Activated CD8-positive, alpha-beta memory T cell treated with anti-CD3 and anti-CD28 coated beads, Interleukin-2, amount 10 ng/mL, durations not matched to agents 7 days and 5 days (primary cell): ENCODE measurements at places on chromosomes 4 and X.
A peak's percentile ranks its signal among the peaks of the same experiment; 100 is the strongest.

DNA sequence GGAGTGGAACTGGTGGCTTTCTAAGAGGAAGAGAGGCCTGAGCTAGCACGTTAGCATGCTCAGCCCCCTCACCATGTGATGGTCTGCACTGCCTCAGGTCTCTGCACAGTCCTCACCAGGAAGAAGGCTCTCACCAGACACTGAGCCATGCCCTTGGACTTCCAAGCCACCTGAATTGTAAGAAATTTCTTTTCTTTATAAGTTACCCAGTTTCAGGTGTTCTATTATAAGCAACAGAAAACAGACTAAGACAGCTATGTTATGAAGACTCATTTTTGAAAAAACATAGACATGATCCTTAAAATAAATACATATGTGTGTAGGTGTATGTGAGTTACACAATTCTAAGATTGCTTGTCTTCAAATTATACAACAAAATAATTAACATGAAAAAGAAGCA lies 74.7 kb downstream of the CEP44 start:
- no peak for DNase-seq

DNA sequence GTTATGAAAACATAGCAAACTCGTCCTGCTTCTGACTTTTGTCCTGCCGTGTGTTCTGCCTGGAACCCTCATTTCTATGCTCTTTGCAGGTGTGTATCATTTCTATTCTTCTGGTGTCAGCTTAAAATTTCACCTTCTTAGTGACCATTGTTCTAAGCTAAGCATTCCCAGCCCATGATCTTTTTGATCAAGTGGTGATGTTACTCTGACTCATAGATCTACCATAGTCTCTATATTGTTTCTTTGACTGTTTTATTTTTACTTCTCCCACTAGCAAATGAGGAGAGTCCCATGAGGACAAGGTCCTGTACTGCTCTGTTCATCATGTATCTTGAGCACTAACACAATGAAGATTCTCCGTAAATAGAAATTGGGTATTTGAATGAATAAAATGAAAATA lies 14.1 kb upstream of the CXCL6 start:
- no peak for DNase-seq

- no peak for DNase-seq
Observed at GRCh38 chr4:69936566-69936965, 5.7 kb downstream of the CSN1S1 start.

GRCh38 chrX:121641560-121641959 lies 594.1 kb downstream of the GLUD2 start:
- no peak for DNase-seq

DNA sequence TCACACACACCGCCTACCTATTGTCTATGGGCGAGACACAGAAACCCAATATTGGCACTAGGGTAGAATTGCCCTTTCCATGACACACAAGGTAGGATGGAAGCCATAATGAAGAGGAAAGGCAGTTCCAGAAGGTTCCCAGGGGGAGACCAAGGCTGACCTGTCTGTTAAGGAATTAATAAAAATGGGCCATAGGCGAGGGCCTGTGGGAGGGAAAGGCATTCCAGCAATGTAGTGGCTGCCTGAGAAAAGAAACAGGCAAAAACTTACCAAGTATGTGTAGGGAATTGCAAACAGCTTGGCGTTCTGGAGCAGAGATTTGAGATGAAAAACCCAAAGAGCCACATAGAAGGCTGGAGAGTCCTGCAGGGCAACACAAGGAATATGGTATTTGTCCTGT lies 19.1 kb downstream of the MAGED2 start:
- no peak for DNase-seq

DNA sequence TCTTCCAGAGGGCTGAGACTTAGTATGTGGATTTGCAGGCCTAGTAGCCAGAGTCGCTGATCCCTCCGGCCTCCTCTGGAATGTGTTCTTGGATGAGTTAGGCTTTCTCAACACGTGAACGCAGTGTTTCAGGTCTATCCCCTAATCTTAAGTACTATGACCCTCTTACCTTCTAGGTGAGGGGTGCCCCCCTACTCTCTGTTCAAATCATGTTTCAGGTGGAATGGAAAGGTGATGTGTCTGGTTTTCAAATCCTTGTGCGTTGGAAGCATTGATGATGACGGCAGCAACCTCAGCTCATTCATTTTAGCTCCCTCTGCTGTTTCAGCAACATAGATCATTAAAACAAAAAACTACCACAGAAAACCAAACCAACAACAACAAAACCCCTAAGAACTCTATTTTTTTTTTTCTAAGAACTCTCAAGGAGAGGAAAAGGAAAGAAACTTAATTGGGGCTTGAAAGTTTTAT lies 56.4 kb downstream of the RWDD4 start:
- no peak for DNase-seq

GRCh38 chr4:48908687-48909086 lies 2.1 kb upstream of the OCIAD2 start:
- no peak for DNase-seq

DNA sequence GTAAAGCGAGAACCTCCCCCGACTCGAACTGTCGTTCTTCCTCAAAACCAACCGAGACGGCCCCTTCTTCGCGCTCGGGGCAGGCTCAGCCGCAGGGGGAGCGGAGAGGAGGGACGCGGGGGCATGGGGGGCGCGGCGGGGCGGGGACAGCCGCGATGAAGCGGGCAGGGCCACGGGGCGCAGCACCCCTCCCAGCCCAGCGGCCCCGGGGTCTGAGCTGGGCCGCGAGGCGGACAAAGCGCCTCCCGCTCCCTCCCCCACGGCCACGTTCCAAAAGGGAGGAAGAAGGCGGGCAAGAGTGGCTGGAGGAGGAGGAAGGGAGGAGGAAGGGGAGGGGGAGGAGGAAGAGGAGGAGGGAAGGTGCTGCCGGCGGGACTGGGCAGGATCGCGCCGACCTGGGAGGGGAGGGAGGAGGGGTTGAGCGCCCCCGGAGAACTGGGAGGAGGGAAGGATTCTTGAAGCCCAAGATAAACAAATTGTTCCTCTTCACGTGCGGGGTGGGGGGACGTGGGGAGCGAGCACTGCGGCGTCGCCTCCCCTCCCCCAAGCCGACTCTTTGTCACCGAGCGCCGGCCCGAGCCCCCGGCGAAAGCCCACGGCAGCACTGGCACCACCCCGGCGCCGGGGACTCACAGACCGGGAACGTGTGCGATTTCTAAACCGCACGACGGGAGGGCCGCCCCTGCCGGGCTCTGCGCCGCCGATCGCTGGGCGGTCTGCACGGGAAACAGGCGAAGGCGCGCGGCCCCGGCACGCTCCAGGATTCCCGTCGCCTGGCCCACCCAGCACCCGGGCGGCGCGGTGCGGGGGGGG lies 2.9 kb downstream of the MAML3 start:
- DNase-seq: peak; percentile 84

GRCh38 chrX:129665916-129666644 lies 11.3 kb upstream of the APLN start:
- DNase-seq: no peak

- no peak for DNase-seq
Observed at GRCh38 chr4:3308691-3309090, 15.9 kb downstream of the RGS12 start.

- DNase-seq: no peak
Observed at GRCh38 chr4:174265916-174266315, 17.6 kb downstream of the FBXO8 start.

- DNase-seq: no peak
Observed at GRCh38 chrX:39757971-39758370, 339.8 kb downstream of the BCOR start.

- no peak for DNase-seq
Observed at GRCh38 chr4:147773261-147774184, 41.6 kb downstream of the ARHGAP10 start.

- DNase-seq: no peak
Observed at GRCh38 chr4:79042079-79042674, 102.9 kb upstream of the PAQR3 start.

- no peak for DNase-seq
Observed at GRCh38 chr4:6405397-6405706, 67.1 kb downstream of the PPP2R2C start.

- no peak for DNase-seq
Observed at GRCh38 chr4:189050643-189051042, 890.0 kb upstream of the FRG1 start.

DNA sequence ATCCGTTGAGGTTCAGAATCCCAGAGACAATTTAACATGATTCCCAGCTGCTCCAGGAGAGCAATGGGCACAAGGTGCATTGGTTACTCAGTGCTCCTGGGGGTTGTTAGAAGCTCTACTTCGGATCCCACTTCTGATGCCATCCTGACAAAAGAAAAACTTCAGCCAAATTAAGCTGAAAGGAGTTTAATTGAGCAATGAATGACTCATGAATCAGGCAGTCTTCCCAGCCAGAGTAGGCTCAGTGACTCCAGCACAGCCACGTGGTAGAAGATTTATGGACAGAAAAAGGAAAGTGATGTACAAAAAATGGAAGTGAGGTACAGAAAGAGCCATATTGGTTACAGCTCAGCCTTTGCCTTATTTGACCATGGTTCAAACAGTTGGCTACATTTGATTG lies 95.7 kb downstream of the PWWP3B start:
- no peak for DNase-seq

GRCh38 chr4:24657768-24658617 lies 73.6 kb upstream of the DHX15 start:
- peak; percentile 69 for DNase-seq

DNA sequence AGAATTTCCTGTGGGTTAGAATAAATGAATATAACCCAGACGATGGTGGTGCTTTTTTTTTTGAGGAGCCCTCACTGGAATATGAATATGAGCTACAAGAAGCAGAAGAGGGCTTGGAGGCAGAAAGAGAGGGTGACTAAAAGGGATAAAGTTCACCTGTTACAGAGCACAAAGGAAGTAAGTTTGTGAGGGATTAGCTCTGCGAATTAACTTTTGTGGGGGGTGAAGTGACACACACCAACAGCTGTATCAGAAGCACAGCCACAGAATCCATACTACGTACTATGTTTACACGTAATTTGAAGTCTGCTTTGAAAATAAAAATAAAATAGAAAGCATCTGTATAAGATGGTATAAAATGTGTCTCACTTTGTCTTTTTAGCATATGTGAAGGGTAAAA lies 963.6 kb upstream of the DIAPH2 start:
- no peak for DNase-seq

DNA sequence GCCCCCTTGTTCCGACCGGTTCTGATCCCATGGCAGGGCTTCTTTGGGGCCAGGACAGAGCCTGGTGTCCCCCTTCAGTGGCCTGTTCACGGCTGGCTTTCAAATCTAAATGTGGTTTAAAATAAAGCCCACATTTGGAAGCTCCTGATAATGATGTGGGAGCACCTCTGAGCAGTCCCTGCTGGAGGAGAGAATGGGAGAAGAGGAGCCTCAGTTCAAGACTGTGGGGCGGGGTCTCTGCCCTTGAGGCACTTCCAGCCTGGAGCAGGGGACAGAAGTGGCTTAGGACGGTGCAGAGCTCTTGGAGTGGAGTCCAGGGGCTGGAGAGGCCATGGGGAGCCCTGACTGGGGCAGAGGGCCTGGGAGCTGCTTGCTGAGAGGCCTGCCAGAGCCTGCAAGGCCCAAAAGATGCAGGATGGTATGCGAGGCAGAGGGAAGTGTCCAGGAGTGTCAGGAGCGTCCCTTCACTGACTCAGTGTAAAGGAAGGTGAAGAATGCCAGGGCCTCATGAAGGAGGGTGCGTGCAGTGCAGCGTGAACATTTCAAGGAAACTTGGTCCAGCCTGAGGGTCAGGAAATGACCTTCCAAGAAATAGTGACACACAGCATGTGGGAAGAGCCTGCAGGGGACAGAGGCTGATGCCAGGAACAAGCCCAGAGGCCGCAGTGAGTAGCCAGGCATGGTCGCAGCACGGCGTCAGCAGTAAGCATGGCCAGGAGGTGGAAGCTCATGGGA lies 21.1 kb upstream of the TADA2B start:
- no peak for DNase-seq

GRCh38 chr4:74933562-74934015 lies 673 bp downstream of the PARM1 start:
- DNase-seq: no peak

- no peak for DNase-seq
Observed at GRCh38 chrX:20753076-20753475, 486.4 kb upstream of the RPS6KA3 start.

GRCh38 chr4:183244506-183244905 lies 75.6 kb downstream of the CLDN22 start:
- DNase-seq: no peak

DNA sequence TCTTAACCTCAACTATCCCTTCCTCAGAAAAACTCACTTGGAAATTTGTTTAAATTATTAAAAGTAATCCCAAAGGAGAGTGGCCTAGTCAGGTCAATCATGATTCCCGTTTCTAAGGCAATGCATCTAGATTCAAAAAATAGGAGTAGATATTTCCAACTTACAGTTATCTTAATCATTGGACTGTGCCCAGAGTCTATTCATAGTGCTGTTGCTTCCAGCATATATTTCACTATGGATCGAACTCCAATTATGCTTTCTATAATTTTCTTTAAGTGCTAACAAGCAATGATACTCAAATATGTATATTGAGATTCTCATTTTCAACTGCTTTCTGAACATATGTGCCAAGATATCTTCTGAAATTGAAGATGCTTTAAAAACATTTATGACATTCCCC lies 229.2 kb upstream of the NWD2 start:
- DNase-seq: no peak

DNA sequence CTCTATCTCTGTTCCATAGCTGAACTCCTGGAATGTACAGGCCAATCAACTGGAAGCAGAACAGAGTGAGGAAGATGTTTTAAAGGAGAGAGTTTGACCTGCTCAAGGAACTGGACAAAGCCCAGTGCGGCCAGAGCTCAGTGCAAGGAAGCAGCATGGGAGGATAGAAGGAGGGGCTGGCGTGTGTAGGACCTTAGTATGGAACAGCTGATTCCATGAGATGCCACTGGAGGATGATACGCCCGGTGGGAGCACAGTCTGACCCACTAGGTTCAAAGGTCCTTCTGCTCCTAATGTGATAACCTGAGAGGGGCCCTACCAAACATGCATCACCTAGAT lies 81.5 kb downstream of the USP46 start:
- no peak for DNase-seq

DNA sequence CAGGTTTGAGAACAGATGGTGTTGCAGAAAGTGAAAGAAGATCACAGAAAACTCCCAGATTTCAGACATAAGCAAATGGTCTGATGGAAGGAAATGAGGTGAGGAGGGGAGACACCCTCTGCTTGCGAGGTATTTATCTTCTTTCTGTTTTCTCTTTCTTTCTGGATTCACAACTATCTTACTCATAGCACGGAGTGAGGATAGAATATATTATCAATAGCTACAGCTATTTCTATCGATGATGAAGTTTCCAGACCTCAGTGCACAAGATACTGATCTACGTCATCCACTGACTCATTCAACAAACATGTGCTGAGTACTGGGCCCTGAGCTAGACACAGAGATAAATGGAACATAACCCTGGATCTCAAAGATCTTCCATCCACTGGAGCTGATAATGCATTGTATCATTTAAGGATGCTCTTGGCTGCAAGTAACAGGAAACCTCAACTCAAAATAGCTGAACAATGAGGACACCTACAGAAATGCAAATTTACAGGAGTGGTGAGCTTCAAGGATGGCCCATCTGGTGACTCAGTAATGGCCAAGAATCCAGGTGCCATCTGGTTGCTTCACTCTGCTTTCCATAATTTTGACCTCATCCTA lies 21.2 kb downstream of the SLC2A9 start:
- no peak for DNase-seq
